ENCODE measurements at places on chromosomes 2 and 18.

DNA sequence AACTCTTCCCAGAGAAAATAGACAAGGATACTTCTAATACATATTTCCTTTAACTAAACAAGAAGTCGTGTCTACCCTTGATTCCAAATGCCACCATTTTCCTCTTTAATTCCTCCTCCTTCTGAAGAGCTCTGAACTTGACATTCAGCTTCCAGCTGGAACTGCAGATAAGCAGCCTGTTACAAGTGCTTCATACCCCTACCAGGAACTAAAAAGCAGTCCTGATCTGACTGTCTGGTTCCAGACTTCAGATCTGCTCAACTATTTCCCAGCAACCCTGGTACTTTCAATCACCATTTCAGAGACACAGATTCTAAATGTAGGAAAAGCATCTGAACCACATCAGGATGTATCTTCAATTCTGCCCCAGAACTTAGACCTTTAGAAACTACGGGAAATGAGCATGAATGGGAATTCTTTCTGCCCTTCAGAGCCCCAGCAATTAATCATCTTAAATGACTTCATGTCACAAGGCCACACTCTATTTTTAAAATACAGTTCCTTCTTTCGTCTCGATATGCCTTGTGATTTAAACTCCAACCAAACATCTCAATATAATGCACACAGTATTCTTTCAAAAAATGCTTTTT is 159.5 kb downstream of the L3MBTL4 start:
- no peak for DNase-seq

DNA sequence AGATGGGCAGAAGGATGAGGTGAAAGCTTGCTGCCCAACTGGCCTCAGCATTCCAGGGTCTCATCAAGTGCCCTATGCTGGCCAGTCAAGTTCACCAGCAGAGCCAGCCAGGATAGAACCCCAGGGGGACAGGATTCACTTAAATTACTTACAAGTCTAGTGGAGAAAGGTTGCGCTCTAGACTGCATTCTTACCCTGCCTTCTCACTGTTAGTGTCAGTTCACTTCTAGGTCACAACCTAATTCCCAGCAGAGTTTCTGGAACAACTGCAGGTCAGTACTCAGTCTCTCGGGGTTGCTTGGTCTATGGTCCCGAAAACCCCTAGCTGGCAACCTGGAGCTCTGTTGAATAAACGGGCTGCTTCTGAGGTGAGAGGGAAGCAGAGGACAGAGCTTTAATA is 32.9 kb upstream of the GALNT14 start:
- DNase-seq, result no peak

- no peak for DNase-seq
Observed at GRCh38 chr2:145350011-145350410, 830.1 kb upstream of the ZEB2 start.

GRCh38 chr2:160464017-160464416 is 29.6 kb downstream of the RBMS1 start:
- DNase-seq, result no peak

DNA sequence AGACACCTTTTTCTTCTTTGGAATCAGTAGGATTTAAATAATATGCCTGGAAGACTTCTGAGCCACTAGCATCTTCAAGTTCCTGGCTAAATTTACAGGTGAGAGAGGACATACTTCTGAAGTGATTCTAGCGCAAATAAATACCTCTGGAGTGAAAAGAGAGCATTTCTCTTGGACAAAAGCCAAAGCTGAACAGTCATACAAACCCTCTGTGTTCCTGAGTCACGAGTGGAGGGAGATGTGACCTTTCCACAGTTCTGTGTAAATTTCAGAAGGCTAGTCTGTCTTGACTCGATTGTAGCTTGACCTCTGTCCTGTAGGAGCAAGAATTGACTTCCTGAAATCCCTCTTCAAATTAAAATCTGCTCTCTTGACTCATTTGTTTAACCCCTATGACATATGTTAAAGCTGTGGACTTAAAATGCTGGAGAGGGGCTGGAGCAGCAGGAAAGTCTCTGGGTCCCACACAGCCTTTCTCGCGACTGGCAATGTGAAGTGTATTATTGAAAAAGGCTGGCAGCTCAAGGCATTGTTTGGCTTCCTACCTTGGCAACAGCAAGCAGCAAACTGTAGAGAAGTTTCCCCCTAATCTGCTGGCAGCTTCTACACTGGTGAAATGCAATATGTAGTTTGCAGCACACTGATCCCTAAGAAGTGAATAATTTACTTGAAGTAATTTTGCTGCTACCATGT is 79.6 kb upstream of the GCFC2 start:
- no peak for DNase-seq

GRCh38 chr2:140873915-140874531 is 1256.8 kb downstream of the LRP1B start:
- no peak for DNase-seq

GRCh38 chr2:72278046-72278445 is 130.4 kb upstream of the CYP26B1 start:
- no peak for DNase-seq

DNA sequence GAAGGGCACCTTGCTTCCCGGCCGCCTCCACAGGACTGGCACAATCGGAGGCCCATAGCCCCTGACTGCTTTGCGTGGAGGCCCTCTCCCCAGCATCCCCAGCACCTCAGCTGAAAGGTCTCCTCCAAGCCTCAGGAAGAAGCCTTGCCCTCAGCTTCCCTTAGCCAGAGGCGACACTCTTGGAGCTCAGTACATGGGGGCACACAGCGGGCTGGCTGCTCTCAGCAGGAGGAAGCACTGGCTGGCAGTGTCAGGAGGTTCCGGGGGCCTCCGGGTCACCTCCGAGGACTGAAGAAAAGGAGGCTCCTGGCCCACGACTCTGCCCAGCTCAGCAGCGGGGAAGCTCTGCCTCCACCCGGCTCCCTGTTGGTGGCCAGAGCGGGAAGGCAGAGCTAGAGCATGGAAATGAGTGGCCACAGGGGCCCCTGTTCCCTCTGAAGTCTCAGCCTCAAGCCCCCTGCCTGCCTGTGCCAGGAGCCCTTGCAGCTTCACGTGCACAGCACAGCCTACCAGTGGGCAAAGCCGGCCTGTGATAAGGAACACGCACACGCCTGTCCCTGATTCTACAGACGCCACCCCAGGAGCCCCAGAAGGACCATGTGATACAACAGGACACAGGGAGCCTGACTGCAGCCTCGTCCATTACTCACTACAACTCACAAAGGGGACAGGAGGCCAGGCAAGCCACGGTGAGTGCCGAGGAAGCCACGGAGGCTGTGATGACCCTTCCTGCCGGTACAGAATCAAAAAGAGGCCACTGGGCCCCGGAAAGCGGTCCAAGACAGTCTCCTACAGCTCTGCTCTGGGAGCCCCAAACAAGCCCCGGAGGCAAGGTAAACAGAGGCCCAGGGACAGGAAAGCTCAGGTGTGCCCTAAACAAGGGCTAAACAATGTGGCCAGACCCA is 15.5 kb downstream of the HDAC4 start:
- DNase-seq, result no peak

- no peak for DNase-seq
Observed at GRCh38 chr18:58256316-58257080, 212.5 kb downstream of the NEDD4L start.

- no peak for DNase-seq
Observed at GRCh38 chr2:26613241-26614215, 27.6 kb downstream of the CIB4 start.

DNA sequence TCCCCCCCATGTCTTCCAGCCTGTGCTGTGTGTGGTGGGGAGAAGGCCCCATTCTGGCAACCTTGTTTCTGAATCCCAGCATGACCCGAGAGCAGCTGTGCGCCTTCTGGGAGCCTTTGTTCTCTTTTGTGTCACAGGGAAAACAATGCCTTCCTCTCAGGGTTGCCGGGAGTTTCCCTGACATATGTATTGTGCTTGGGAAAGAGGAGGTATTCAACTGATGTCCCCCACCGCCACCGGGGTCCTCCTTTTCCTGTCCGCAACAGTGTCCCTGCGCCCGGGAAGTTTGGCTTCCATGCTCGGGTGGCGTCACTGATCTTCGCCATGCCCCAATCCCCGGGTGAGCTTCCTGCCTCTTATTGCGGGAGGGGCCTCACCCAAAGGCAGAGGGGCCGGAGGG is 77.5 kb upstream of the ASB18 start:
- no peak for DNase-seq

- DNase-seq, result no peak
Observed at GRCh38 chr2:186569897-186570296, 20.0 kb upstream of the ITGAV start.

DNA sequence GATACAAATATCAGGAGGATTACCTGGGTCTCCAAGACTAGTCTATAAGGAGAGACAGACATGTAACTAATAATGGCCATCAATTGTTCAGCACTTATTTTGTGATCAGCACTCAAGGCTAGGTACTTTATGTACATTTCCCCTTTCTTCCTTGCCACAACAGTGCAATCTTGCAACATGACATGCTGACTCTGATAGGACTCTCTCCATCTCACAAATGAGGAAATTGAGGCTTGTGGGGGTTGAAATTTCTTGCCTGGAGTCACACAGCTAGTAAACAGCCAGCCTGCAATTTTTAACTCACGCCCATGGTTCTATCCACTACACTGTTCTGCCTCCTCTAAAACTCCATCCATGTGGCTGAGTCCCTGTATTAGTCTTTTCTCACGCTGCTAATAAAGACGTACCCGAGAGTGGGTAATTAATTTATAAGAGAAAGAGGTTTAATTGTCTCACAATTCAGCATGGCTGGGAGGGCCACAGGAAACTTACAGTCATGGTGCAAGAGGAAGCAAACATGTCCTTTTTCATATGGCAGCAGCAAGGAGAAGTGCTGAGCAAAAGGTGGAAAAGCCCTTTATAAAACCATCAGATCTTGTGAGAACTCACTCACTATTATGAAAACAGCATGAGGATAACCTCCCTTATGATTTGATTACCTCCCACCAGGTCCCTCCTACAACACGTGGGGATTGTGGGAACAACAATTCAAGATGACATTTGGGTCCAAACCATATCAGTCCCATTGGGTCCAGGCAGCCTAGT is 302.4 kb downstream of the PLCL1 start:
- DNase-seq, result no peak

Measured in effector CD8-positive, alpha-beta T cell (primary cell).